Activated CD8-positive, alpha-beta memory T cell treated with anti-CD3 and anti-CD28 coated beads for 1 hour (primary cell): ENCODE measurements at places on chromosomes 7 and 10.

- no peak for DNase-seq
Observed at GRCh38 chr10:53664282-53665019, 891.9 kb upstream of the MBL2 start.

GRCh38 chr7:132666071-132666773, 90.0 kb upstream of the PLXNA4 start:
- DNase-seq: no peak

DNA sequence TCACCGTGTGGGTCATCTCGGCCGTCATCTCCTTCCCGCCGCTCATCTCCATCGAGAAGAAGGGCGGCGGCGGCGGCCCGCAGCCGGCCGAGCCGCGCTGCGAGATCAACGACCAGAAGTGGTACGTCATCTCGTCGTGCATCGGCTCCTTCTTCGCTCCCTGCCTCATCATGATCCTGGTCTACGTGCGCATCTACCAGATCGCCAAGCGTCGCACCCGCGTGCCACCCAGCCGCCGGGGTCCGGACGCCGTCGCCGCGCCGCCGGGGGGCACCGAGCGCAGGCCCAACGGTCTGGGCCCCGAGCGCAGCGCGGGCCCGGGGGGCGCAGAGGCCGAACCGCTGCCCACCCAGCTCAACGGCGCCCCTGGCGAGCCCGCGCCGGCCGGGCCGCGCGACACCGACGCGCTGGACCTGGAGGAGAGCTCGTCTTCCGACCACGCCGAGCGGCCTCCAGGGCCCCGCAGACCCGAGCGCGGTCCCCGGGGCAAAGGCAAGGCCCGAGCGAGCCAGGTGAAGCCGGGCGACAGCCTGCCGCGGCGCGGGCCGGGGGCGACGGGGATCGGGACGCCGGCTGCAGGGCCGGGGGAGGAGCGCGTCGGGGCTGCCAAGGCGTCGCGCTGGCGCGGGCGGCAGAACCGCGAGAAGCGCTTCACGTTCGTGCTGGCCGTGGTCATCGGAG, 1.8 kb downstream of the ADRA2A start:
- no peak for DNase-seq

GRCh38 chr7:50146692-50147091, 53.6 kb upstream of the ZPBP start:
- DNase-seq: no peak
